Right ventricle myocardium inferior (tissue), 1 donor: ENCODE measurements at places on chromosomes 11 and 22.

DNA sequence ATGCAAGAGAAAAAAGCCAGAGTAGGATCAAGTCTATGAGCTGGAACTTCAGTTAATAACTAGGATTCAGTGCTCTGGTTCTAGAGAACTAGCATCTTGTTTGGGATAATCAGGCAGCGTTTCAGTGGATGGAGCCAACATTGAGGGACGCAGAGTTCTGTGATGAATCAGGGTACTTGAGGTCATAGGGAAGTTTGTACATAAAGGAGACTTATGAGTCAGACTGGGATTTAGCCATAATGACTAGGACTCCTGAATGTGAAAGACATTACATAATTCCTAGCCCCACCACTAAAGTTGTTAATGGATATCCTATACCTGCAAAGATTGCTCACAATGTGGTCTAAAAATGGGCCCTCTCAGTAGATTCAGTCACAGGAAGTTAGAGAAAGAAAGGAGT, 6.8 kb downstream of the SLN start:
- DNase-seq: no peak

- DNase-seq: peak; percentile 54
Observed at GRCh38 chr22:46626911-46627805, 7.0 kb downstream of the GRAMD4 start.

GRCh38 chr11:103897160-103897936, 139.1 kb upstream of the DDI1 start:
- DNase-seq: no peak

GRCh38 chr11:23974051-23974450, 522.8 kb upstream of the LUZP2 start:
- no peak for DNase-seq

GRCh38 chr11:78539506-78539905, 35.2 kb downstream of the NARS2 start:
- no peak for DNase-seq

GRCh38 chr22:37545703-37546436, 14.4 kb upstream of the CDC42EP1 start:
- peak; percentile 95 for DNase-seq

- peak; percentile 67 for DNase-seq
Observed at GRCh38 chr11:93542811-93543229, 371 bp downstream of the SMCO4 start.

DNA sequence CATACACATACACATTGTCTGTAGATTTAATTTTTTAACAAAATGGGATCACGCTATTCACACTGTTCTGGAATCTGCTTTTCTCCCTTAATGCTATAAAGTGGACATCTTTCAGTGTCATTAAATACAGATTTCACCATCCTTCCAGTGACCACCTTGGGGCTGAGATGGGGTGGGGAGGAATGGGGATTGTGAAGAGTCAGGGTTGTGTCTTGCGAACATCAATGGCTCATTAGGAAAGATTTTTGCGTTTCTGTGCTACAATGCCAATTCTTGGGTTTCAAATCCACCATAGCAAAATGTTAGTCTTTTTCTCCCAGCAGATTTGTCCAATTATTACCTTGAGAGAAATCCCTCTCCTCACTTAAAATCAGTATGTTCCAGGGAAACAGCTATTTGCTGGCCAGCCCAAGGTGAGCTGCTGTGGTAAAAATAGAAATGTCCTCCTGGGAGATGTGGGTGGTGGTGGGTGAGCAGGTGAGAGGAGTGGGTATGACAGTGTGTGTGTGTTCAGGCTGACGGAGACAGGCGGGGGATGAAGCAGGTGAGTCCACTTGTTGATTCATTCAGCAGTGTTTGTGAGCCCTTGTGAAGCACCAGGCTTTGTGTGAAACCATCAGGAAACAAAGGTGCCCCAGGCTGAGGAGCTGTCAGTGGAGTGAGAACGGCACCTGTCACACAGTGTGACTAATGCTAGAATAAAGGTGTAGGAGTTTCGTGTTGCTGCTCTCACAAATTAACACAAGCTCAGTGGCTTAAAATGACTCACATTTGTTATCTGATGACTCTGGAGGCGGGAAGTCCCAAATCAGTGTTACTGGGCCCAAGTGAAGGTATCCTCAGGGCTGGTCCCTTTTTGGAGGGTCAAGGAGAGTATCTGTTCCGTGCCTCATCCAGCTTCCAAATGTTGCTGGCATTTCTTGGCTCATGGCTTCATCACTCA, 1.7 kb upstream of the CBX6 start:
- peak; percentile 30 for DNase-seq

- DNase-seq: no peak
Observed at GRCh38 chr11:11370255-11370961, 17.4 kb upstream of the CSNK2A3 start.

GRCh38 chr11:123413636-123414035, 16.4 kb upstream of the GRAMD1B start:
- DNase-seq: no peak

GRCh38 chr11:112971195-112971594, 10.0 kb downstream of the NCAM1 start:
- no peak for DNase-seq

DNA sequence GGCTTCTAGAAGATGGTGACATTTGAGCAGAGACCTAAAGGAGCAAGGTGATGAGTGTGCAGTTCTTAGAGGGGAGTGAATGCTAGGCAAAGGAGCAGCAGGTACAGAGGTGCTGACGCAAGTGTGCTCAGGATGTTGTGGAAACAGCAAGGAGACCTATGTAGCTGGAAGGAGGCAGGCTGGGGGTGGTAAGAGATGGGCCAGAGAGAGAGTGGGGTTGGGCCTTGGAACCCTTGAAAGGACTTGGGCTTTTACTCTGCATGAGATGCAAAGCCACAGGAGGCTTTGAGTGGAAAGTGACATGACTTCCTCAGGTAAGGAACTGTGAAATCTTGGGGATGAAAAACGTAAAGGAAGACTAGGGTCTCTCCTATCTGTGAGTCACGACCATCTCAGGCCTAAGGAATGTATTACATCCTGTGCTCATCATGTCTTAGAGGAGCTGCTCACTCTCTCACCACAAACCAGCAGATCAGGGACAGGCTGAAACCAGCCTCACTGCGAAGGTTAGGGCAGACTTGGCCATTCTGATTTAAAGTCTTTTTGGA, 65.4 kb downstream of the MICAL2 start:
- no peak for DNase-seq

DNA sequence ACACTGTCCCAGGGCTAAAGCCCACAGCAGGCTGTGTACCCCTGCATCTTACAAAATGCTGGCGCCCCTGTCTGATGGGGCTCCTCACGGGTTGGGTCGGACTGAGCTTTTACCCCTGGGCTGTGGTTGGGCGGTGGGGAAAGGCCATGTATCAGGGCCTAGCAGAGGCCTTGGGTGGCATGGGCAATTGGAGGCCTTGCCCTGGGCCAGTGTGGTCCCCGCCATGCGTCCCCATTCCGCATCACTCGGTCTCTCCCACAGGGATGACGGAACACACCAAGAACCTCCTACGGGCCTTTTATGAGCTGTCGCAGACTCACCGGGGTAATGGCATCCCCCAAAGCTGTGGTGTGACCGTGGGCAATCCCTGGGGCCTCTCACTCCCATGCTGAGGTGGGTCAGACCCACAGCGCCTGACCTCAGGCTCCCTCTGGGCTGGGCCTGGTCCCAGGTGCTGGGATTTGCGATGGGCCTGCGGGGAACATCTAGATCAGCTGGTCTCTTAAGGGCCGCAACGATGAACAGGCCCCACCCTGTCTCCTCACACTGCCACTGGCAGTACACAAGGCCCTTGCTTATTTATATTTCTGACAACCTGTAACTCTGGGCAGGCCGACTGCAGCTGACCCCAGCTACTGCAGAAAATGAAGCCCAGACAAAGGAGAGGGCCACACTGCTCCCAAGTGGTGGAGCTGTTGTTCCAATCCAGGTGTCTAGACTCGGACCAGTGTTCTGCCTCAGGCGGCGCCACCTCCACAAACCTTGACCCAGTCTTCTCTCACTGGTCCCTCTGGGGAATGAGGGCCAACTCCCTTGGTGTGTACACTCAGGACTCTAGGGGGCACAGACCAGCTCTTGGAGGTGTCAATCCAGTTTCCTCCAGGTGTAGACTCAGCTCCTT, 12.3 kb downstream of the SLC16A8 start:
- DNase-seq: no peak

- DNase-seq: no peak
Observed at GRCh38 chr11:39804271-39804670, 1655.2 kb downstream of the LRRC4C start.

DNA sequence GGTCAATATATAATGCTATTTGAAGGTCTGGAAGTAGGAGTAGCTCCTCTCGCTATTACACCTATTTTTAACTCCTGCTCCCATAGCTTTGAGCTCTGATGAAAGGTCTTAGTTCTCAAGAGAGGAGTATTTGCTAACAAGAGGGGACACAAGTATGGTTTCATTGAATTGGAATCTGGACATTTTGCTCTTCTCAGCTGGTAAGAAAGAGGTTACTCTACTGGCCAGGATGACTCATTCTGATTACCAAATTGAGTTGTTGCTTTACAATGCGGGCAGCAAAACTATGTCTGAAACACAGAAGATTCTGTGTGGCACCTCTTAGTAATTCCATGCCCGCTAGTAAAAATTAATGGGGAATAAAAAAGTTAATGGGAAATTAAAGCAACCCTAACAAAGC, 63.6 kb upstream of the EP300 start:
- DNase-seq: no peak

- no peak for DNase-seq
Observed at GRCh38 chr11:92236856-92237255, 12.2 kb downstream of the FAT3 start.

GRCh38 chr11:76327756-76328388, 53.1 kb downstream of the THAP12 start:
- no peak for DNase-seq

DNA sequence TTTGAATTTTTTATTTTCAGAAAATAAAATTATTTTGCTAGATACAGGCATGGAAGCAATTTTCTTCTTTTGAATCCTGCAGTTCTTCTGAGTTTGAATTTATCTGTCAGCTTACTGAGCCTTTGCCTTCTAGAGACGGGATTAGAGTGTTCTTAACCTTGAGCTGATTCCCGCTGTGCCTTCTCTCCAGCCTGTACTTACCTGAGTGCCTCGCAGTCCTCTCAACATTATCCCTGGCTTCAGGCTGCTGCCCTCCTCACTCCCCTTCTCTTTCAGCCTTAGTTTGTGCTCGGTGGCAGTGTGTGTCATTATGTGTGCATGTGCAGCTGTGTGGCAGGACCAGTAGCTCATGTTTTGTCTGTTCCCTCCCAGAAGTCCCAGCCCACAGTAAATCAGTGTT, 24.3 kb downstream of the OSBP2 start:
- DNase-seq: no peak

GRCh38 chr11:11089805-11090204, 232.0 kb upstream of the ZBED5 start:
- no peak for DNase-seq
